ENCODE measurements at places on chromosomes 11 and 22.

DNA sequence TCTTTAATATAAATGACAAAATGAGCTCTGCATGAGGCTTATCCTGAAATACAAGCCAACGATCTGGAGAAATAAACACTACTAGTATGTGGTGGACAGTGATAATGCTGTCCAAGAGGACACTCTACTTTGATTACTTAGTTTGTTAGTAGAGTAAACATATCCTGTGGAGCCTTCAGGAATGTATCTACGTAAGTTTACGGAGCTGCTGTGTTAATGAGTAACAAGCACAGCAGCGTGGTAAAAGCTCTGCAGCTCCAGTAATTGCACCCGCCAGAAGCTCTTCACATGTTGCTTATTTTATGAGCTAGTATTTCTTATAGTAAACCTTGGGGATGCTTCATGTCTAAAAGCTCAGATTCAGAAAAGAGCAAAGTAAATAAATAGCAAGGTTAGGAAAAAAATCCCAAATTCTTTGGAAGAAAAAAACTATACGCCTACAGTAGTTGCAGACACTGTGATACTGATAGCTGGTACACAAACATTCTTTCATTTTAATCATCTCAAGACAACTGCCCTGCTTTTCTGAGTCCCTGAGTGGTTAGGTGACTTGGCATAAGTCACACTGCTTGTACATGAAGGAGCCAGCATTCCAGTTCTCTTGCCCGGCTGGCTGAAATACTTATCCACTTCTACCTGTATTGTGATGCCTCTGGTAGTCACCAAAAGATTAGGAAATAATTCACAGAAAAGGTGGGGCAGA, 32.7 kb upstream of the CCDC34 start:
- DNase-seq: no peak

GRCh38 chr11:2277933-2278523, 7.6 kb upstream of the ASCL2 start:
- DNase-seq: no peak

GRCh38 chr22:43270314-43270908, 72.8 kb downstream of the SCUBE1 start:
- DNase-seq: peak; percentile 18

- DNase-seq: no peak
Measured at GRCh38 chr11:61034704-61035525, 63.4 kb downstream of the CD6 start.

DNA sequence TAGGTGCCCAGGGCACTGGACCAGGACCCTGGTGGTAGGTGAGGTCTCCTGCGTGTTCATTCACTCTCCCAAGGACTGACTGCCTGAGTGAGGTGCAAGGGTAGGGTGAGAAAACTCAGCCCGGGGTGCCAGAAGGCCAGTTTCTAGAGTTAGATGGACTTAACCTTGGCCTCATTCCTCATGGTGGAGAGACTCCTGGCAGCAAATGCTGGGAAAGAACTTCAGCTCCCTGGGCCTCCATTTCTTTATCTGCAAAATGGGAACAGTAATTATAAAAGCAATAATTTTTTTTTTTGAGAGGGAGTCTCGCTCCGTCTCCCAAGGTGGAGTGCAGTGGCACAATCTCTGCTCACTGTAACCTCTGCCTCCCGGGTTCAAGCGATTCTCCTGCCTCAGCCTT, 47.7 kb downstream of the TRIOBP start:
- no peak for DNase-seq

DNA sequence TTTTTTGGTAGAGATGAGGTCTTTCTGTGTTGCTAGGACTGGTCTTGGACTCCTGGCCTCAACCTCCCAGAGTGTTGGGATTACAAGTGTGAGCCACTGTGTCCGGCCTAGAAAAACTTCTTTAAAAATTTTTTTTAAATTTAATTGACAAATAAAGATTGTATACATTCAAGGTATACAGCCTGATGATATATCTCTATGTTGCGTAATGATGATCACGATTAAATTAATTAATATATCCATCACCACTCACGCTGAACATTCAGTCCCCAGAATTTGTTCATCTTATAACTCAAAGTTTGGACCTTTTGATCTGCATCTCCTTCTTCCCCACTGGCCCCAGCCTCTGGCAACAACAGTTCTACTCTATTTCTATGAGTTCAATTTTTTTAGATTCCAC, 27.2 kb downstream of the VSTM5 start:
- DNase-seq: no peak

DNA sequence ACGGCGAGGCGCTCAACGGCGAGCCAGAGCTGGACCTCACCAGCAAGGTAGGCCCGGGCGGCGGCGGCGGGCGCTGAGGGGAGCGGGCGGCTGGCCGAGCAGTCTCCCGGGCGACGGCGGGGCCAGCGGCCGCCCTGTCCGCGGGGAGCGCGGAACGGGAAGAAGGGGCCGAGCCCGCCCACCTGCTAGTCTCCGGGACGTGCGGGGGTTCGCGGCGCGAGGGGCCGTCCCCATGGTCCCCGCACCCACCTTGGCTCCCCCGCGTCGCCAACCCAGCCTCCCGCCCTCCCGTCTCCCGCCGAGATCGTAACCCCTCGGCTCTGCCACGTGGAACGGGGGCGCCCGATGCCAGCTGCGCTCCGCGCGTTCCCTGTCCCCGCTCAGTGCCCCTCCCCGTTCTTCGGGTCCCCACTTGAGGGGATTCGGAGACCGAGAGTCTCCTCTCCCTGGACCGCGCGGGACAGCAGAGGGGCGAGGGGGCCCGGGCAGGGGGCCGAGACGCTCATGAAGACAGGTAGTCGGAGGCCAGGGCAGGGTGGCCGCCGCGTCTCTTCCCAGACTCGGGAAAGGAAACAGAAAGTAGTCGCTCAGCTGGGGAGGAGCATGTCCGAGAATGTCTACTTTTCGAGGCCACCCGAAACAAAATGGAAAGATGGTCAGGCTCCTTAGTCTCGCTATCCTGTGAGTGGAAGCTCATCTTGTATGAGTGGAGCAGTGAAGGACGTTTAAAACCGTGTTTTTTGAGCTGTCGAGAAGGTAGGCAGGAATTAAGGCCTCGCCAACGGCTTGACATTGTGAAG, 557 bp downstream of the GTPBP1 start:
- peak; percentile 50 for DNase-seq

GRCh38 chr11:70077411-70078094, 564 bp upstream of the ANO1 start:
- no peak for DNase-seq

GRCh38 chr11:8484251-8484650, 109.8 kb downstream of the STK33 start:
- DNase-seq: no peak

All from AG08395 (cell line).